ENCODE measurements at places on chromosomes 2 and 18. TPM values are rescaled to one million over a fixed set of nuclear protein-coding genes. Genes with fewer than 3 reads are reported as not detected.
A peak's percentile ranks its signal among the peaks of the same experiment; 100 is the strongest.

DNA sequence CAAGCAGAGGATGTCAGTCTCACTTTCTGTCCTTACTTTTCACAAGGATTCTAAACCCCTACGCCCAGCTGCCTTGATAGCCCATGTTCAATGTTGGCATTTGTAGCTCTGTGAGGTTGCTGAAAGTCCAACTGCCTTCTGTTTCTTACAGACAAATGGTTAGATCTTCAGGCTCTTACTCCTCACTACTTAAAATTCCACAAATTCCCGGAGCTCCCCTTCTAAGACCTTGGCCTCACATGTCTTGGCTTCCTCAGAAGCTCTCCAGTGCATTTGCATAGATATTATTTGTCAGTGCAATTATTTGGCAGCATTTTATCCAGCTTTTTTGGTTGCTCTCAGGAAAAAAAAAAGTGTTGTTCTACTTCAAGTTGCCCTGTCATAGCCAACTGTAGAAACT, 453.7 kb upstream of the CELF4 start:
- H3K36me3 ChIP-seq: no peaks in the 10 kb centered on the region
- no peak for DNase-seq

- no peaks in the 10 kb centered on the region for H3K27me3 ChIP-seq
- no peaks in the 10 kb centered on the region for H3K36me3 ChIP-seq
- DNase-seq: no peak
- H3K27ac ChIP-seq: no peak overlapping the region
- H3K4me1 ChIP-seq: no peaks in the 10 kb centered on the region
These were observed 227.8 kb downstream of the AGAP1 start for GRCh38 chr2:235721625-235722024.

- H3K27me3 ChIP-seq: no peaks in the 10 kb centered on the region
- no peak overlapping the region for H3K27ac ChIP-seq
- no peaks in the 10 kb centered on the region for H3K36me3 ChIP-seq
- no peak overlapping the region for H3K4me3 ChIP-seq
- DNase-seq: no peak
These were observed 108.9 kb upstream of the DAPL1 start for GRCh38 chr2:158686210-158686691.

DNA sequence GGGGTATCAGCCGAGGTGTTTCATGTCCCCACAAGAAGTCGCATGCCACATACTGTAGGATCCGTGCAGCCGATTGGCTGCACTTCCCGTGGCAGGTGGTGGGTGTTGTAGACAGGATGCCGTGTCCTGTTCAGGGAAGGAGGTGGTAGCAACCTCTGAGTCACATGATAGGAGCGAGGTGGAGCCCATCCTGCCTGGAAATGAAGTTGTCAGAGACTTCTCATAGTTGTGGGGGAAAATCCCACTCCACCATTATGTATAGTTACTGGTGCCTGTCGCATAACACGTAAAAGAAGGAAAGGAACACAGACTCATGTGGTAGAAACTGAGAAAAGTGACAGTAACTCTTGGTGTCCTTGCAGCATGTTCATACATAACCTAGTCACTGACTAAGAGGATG, 91.4 kb upstream of the IL1R2 start:
- peak overlapping the region; percentile 60 for H3K27ac ChIP-seq
- H3K4me3 ChIP-seq: no peak overlapping the region
- H3K4me1 ChIP-seq: peaks cover 10% of the 10 kb centered on the region
- H3K36me3 ChIP-seq: peaks cover 22% of the 10 kb centered on the region
- no peaks in the 10 kb centered on the region for H3K27me3 ChIP-seq

The TSPYL6 gene
- total RNA-seq: not detected

The TMEM18 gene
- 21.5 TPM for total RNA-seq

DNA sequence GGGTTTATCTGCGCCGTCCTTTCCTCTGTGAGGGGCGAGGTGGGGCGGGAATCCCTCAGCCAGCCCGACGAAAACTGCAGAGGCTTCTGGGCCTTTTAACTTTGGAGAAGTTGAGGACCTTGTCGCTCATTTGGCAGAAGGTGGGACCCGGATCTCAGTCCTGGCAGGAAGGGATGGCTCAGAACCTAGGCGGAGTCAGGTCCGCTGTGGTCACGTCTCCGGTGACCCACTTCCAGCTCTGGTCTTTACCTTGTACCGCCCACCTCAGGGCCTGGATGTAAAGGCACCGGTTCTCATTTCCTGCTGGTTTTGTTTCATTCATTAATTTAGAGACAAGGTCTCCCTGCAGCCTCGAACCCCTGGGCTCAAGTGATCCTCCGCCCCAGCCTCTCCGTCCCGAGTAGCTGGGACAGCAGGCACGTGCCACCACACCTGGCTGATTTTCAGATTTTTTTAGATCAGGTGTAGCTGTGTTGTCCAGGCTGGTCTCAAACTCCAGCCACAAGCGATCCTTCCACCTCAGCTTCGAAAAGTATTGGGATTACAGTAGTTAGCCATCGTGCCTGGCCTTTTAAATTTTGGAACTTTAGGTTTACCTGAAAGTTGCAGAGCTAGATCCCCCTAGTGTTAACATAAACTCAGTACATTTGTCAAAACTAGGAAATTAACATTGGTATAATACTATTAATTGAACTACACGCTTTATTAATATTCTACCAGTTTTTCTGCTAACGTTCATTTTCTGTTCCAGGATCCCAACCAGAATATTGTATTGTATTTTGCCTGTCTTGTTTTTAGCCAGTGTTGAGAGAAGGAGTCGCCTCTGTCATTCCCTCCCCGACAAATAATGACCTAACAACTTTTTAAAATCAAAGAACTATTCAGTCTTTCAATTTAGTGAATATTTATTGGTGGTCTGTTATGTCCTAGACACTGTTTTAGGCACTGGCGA, 852 bp downstream of the POLI start:
- H3K27me3 ChIP-seq: peaks cover 2% of the 10 kb centered on the region
- peak overlapping the region; percentile 85 for H3K4me3 ChIP-seq
- H3K36me3 ChIP-seq: no peaks in the 10 kb centered on the region
- peak; percentile 89 for DNase-seq
- H3K4me1 ChIP-seq: peaks cover 40% of the 10 kb centered on the region

- H3K36me3 ChIP-seq: no peaks in the 10 kb centered on the region
- peak; percentile 5 for DNase-seq
These were observed 416.7 kb upstream of the CRIM1 start for GRCh38 chr2:35938838-35939237.

The MPP4 gene
- not detected for total RNA-seq

The FEV gene
- not detected for total RNA-seq

The FAM124B gene
- 0.64 TPM for total RNA-seq

DNA sequence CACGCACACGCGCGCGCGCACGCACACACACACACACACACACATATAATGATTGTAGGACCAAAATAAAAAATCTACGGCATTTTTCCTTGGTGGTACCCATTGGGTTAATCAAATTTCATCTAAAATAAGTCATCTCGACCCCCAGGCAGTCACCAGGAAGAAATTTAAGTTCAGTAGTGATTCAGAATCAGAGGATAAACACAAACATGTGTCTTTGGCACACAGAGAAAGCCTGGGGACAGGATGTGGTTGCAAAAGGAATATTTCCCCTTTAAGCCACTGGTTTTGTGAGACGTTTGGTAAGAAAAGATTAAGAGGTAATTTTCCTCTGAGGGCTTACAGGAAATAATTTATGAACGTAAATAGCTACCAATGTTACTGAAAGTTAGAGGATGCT, 171.6 kb upstream of the PIEZO2 start:
- DNase-seq: no peak
- H3K4me3 ChIP-seq: no peak overlapping the region
- H3K27ac ChIP-seq: no peak overlapping the region
- H3K27me3 ChIP-seq: no peaks in the 10 kb centered on the region

The MMADHC gene
- total RNA-seq: 131 TPM

- no peak overlapping the region for H3K4me3 ChIP-seq
- H3K27ac ChIP-seq: no peak overlapping the region
- no peaks in the 10 kb centered on the region for H3K4me1 ChIP-seq
- no peaks in the 10 kb centered on the region for H3K27me3 ChIP-seq
- no peak for DNase-seq
These were observed 155.7 kb downstream of the CELF4 start for GRCh38 chr18:37409878-37410277.

Measured in activated CD4-positive, alpha-beta T cell treated with anti-CD3 and anti-CD28 coated beads, Interleukin-2, amount 10 ng/mL, durations not matched to agents 24 days and 14 days (primary cell).